ENCODE measurements at places on chromosomes 11 and 22. TPM values are rescaled to one million over a fixed set of nuclear protein-coding genes. Genes with fewer than 3 reads are reported as not detected.

IGLL5 gene
- total RNA-seq, result 1.3 TPM

PIH1D2 gene
- total RNA-seq, result 2.4 TPM

- DNase-seq, result no peak
These were observed 36.4 kb downstream of the IGSF9B start for GRCh38 chr11:133920109-133920990.

DNA sequence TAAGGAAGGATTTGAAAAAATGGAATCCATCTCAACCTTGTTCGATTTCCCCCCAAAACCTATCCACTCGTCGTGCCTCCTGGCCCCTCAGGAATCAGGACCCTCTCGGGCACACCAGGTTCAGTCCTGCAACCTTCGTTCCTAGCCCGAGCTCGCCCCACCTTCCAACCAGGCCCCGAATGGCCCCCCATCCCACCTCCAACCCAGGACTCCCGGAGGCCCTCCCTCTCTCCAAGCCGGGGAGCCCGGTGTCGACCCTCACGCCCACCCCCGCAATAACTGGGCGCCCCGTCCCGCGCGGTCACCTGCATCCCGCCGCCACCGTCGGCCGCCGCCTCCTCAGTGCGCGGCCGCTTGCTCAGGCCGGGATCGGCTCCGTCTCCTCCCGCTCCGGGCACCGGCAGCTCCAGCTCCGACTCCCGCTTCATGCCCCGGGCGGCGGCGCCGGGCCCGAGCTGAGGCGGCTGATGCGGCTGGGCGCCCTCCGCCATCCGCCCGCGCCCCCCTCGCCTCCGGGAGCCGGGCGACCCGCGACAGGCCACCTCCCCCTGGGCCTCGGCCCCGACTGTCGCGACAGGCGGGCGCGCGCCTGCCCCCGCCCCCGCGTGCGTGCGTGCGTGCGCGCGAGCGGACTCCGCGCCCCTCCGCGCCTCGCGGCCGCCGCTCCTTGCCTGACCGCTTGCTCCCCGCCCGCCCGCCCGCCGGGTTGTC lies 534 bp downstream of the RBFOX2 start:
- no peak for DNase-seq

GRCh38 chr11:91691872-91692271 lies 532.7 kb upstream of the FAT3 start:
- DNase-seq, result no peak

GRCh38 chr11:58530236-58530635 lies 22.3 kb upstream of the OR5B21 start:
- no peak for DNase-seq

- no peak for DNase-seq
These were observed 328.5 kb upstream of the PLET1 start for GRCh38 chr11:112589155-112589554.

Measured in omental fat pad (tissue), 4 donors.